CD4-positive, alpha-beta T cell (primary cell): ENCODE measurements at places on chromosomes 5 and 9. TPM values are rescaled to one million over a fixed set of nuclear protein-coding genes. Genes with fewer than 3 reads are reported as not detected.

Gene IFNA2
- total RNA-seq: not detected

Gene DOCK2
- 229 TPM for total RNA-seq

Gene LHX3
- total RNA-seq: 0.16 TPM

DNA sequence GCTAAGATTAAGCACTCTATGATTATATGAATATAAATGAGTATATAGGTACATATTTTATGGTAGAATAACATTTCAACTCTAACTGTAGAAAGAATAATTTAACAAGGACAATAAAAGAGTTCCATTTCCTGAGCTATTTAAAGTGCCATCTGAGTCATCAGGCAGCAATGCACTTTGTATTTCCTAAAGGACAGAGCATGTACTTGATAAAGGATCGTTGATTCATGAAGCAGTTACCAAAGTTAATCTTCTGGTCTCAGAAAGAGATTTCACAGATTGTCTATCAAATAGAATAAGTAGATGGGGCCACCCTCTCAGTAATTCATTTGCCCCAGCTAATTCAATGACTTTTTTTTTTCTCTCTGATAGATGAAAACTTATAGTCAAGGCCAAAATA, 747.8 kb downstream of the CDH18 start:
- DNase-seq: no peak

- DNase-seq: no peak
These were observed 58.1 kb upstream of the SHISAL2B start for GRCh38 chr5:64632251-64632650.

DNA sequence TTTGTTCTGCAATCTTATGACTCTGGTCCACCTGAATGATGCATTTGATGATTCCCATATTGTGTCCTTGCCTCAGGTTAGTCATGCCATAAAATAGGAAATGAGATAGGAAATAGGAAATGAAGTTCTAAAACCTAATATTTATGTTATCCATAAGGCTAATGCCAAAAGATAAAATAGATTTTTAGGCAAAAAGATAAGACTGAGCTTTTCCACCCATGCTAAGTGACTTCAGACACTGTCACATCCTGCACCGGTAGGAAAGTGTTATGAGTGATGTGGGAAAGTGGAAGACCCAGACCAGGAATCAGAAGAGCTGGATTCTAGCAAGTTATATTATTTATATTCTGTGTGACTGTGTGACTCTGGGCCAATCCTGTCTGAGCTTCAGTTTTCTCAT, 600.8 kb upstream of the DMAC1 start:
- no peak for DNase-seq

- DNase-seq: no peak
These were observed 23.0 kb upstream of the LARP1 start for GRCh38 chr5:154732212-154732611.

DNA sequence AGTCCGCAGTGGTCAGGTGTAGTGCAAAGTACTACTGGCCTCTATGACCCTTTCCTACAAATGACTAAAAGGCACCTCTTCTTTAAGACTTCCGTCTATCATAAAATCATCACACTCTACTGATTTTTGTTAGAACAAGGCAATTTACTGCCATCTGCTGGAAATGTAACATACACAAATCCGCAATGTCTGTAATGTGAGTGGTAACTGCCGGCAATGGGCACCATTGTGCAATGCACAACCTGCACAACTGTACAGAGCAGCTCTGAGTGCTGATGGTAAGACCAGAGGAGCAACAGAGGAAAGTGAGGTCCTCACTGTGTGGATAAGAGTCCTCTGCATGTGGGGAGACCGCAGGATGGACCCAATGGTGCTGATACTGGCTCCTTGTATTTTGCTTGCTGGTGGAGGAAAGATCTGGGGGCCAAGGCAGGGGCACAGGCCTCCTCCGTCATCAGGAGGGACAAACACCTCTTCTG, 103.7 kb downstream of the ATPSCKMT start:
- DNase-seq: no peak

DNA sequence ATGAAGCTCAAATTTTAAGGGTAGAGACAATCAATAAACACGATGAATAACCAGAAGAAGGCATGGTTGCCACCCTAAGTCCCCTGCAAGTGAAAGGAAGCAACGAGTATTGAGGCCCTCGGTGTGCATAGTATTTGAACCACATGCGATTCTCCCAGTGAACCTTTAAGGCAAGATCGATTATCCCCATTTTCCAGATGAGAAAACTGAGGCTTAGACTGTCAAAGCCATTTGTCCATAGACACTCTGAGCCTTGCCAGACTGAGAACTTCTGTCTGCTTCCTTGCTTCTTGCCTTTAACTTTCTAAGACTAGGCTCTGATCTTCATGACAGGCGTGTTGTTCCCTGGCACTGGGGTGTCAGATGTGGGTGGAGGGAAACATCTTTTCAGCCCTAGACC, 58.2 kb downstream of the COL27A1 start:
- DNase-seq: no peak

DNA sequence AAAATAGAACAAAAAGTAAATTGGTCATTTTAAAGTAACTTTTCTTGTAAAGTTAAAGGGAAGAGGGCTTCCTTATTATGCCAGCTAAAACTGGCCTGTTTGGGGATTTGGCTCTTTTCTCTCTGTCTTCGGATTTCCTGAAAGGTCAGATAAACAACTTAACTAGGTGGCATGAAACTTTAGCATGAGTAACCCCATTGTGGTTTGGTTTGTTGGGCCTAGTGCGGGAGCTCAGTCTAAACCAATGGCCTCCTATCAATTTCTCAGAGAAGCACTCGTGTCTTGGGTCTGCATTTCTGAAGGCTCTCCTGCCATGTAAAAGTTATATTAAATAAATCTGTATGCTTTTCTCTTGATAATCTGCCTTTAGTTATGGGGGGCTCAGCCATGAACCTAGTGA, 48.5 kb upstream of the ANKH start:
- DNase-seq: no peak

DNA sequence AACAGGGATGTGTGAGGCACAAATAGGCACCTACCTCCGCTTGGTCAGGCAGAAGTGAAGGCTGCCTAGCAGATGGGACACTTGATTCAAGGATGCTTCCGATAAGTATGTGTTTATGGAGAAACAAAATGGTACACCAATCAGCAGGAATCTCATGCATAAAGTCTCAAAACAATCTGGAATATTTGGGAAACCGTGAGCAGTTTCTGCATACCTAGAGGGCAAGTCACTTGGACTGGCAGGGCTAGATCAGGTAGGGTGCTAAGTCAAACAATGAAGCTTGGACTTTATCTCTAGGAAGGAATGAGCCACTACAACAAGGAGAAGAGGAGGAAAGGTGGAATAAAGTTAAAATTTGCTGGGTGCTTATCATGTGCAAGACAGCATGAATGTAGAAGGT, 5.5 kb downstream of the EPB41L4A start:
- no peak for DNase-seq
